ENCODE measurements at places on chromosomes 3 and 15.

DNA sequence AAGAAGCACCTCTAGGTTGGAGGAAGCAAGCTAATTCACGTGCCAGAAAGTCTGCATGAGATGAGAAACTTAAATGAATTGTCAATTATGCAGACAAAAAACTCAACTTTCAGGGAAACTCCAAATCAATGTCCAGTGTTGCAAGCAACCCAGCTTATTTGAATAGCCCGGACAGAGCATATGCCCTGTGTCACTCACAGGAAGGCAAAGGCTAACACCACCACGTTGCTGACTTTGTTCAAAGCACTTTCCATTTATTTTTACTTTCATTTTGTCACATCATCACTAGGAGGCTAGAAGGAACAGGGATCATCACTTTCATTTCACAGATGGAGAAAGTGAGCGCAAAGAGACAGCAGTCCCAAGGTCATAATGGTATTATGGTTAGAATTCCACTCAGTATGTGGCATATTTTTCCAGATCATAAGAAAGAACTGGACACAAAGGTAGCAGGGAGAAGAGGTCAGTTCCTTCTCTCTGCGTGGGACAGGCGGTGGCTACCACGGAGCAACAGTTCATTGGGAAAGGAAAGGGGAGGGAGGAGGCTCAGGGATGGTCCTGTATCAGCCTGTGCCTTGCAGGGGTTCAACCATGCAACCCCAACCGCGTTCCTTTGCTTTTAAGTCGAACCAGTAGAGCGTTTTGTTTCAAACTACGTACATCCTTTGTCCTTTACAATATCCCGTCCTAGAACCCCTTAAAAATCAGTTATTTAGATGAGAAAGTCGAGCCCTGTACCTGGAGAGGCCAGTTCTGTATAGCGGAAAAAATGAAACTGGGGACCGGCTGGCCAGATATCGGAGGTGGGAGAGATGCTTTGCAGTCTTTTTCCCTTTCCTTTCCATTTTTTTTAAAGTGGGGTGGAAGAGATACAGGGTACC lies 1.1 kb downstream of the HEG1 start:
- no peak for DNase-seq

GRCh38 chr15:69857686-69858391 lies 239.9 kb downstream of the TLE3 start:
- DNase-seq: no peak

GRCh38 chr3:172224560-172225214 lies 185.3 kb downstream of the FNDC3B start:
- no peak for DNase-seq

GRCh38 chr3:72597756-72598195 lies 250.5 kb downstream of the SHQ1 start:
- DNase-seq: peak; percentile 68

All from SK-N-DZ (cell line).